Neural crest cell (in vitro differentiated cells): ENCODE measurements at places on chromosomes 2 and 18. TPM values are rescaled to one million over a fixed set of nuclear protein-coding genes. Genes with fewer than 3 reads are reported as not detected.

The EIF5B gene
- 49.0 and 50.5 TPM in 2 replicates for total RNA-seq

The EML6 gene
- 7.4 and 8.1 TPM in 2 replicates for total RNA-seq

The LRRTM4 gene
- total RNA-seq = 10.1 and 10.6 TPM in 2 replicates

The GREB1L gene
- 74.8 and 80.5 TPM in 2 replicates for total RNA-seq

The CD207 gene
- total RNA-seq = not detected in 2 replicates

The IL36G gene
- not detected in 2 replicates for total RNA-seq

The MARCHF4 gene
- total RNA-seq = 0.86 and 1.2 TPM in 2 replicates

The NOL4 gene
- 0.14 and 0.63 TPM in 2 replicates for total RNA-seq

The CXCR1 gene
- not detected in 2 replicates for total RNA-seq

The DSC2 gene
- total RNA-seq = 9.8 and 10.2 TPM in 2 replicates

The C18orf32 gene
- total RNA-seq = 32.0 and 34.3 TPM in 2 replicates

The MAP3K19 gene
- not detected in 2 replicates for total RNA-seq
